ENCODE measurements at places on chromosomes 13 and 19.

- no peak for DNase-seq
Measured at GRCh38 chr13:32866921-32867320, 149.3 kb upstream of the KL start.

GRCh38 chr19:49020931-49021895, 2.9 kb downstream of the CGB3 start:
- no peak for DNase-seq

GRCh38 chr19:46728693-46729339, 11.9 kb upstream of the PRKD2 start:
- DNase-seq: peak; percentile 49

GRCh38 chr13:67084066-67084465, 146.1 kb downstream of the PCDH9 start:
- no peak for DNase-seq

GRCh38 chr13:53054569-53054968, 26.0 kb downstream of the OLFM4 start:
- no peak for DNase-seq
